SK-MEL-5 (cell line): ENCODE measurements at places on chromosomes 2 and 18.
A peak's percentile ranks its signal among the peaks of the same experiment; 100 is the strongest.

GRCh38 chr2:188789951-188790350 is 184.2 kb upstream of the COL3A1 start:
- DNase-seq, result no peak

DNA sequence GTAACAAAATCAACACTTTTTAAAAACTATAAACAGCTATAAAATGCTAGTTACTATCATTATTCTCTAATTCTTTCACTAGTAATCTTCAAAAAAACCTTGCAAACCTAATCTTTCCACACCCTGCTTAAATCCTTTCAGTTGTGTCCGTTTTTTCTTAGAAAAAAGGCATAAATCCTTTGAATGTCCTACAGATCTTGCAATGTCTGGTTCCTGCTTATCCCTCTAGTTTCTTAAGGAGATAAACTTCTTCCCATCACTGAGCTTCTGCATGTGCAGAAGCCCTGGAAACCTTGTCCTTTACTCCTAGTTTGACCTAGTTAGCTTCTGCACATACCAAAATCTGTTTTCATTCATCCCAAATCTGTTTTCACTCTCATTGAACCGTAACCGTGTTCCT is 1.3 kb upstream of the PNO1 start:
- no peak for DNase-seq

DNA sequence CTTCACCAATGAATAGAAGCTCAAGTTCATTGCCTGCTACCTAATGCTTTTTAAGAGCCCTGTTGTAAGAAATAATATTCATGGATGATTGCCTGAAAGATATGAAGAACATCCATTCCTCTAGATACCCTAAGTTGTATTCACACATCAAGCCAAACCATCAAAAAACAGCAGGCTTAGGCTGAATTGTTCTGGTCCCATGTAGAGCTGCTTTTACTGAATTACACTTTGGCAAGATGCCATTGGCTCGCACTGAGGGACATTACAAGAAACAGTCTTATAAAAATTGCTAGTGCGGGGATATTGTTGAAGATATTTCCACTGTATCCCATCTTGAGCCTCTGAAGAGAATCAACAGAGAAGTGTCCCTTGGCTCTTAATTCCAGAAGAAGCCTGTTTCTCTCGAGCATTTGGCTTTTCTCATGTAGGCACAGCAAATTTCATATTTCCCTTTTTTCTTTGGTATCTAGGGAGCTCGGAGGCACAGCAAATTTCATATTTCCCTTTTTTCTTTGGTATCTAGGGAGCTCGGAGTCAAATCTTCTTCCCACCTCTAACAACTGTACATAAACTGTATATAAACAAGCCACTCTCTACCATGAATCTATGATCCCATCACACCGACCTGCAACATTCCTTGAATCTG is 107.5 kb downstream of the COLEC12 start:
- DNase-seq, result no peak

DNA sequence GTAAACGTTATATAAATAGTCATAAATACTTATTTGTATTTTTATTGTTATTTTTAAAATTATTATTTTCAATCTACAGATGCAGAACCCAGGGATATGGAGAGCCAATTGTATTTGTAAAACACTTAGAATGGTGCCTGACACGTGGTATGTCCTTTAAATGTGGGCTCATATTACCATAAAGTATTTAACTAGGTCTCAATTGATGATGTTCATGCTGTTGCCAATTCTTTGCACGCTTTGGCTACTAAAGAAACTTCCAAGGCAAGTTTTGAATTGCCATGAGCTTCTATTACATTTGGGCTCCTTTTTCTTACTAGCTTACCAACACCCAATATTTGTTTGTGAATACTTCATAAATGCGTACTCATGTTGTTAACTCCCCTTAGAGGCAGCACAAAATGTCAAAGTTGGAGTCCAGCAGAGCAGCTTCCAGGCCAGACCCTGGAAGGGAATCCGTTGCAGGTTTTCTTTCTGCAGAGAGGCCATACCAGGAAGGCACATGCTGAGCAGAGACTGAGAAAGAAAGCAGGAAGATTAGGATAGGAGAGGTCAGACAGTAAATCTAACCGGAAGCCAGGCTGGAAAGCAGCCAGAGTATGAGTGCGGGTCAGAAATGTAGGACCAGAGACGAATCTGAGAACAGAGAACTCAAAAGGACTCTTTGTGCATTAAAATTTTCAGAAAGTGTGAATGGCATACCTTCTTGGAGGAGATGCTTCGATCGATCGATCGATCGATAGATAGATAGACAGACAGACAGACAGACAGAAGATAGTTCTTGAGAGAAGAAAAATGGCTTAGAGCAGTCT is 4.2 kb upstream of the NOSTRIN start:
- peak; percentile 4 for DNase-seq

- no peak for DNase-seq
These were observed 10.0 kb downstream of the RHOB start for GRCh38 chr2:20456636-20457426.

DNA sequence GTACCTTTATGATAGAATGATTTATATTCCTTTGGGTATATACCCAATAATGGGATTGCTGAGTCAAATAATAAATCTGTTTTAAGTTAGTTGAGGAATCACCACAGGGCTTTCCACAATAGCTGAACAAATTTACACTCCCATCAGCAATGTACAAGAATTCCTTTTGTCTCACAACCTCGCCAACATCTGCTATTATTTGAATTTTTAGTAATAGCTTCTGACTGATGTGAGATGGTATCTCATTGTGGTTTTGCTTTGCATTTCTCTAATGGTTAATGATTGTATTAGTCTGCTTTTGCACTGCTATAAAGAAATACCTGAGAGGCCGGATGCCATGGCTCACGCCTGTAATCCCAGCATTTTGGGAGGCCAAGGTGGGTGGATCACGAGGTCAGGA is 1387.6 kb upstream of the ACVR2A start:
- no peak for DNase-seq

DNA sequence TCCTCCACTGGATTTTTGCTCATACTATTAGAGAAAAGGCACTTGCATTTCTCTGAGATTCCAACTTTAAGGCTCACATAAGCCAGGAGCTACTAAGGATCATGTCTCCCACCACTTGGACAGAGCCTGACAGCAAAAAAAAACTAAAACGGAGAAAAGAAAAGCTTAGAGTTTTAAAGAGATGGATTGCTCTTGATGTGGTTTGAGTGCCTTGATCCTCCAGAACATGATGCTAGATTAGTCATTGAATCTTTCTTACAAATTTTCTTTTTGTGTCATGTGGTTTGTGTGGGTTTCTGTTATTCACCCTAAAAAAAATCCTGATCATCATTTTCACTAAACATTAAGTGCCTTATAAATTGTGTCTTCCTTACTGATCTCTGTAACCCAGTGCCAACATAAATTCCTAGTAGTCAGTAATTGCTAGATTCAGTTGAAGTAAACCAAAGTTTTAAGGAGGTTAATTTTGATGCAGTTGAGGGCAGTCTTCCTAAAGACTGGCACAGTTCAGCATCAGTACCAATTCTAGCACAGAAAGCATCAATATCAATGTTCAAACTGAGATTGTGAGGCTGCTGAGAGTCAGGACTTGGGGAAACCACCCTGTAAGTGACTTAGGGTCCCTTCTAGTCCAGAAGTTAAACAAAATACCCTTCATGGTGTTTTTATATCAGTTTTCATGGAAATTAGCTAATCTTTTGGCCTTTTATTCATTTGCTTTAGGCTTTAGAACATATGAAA is 206.3 kb downstream of the RAD51AP2 start:
- DNase-seq, result no peak

GRCh38 chr2:187877391-187877790 is 323.2 kb upstream of the TFPI start:
- DNase-seq, result no peak

- DNase-seq, result no peak
These were observed 11.1 kb upstream of the IMPA2 start for GRCh38 chr18:11969904-11970835.

DNA sequence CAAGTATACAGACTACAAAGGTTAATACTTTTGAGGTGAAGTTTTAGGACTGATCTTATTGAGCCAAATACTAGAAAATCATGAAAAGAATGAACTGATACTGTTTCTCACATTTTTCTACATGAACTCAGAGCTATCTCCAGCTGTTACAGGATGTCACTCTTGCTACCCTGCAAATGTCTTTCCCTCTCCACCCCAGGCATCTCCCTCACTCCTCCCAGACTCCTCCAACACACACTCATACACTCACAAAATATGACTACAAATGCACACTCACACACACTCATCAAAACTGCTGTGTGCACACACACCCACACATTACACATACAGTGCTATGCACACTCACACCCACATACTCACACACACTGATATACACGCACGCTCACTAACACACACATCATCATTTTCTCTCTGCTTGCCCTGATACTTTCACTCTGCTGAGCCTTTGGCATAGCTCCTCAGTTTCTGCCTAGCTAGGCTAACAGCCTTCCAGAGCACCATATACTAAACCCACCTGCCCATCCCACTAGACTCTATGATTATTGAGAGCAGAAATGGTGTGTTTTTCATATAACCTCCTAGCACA is 273.3 kb downstream of the CD226 start:
- DNase-seq, result no peak

- no peak for DNase-seq
These were observed 63.0 kb upstream of the STPG4 start for GRCh38 chr2:47218066-47218581.

DNA sequence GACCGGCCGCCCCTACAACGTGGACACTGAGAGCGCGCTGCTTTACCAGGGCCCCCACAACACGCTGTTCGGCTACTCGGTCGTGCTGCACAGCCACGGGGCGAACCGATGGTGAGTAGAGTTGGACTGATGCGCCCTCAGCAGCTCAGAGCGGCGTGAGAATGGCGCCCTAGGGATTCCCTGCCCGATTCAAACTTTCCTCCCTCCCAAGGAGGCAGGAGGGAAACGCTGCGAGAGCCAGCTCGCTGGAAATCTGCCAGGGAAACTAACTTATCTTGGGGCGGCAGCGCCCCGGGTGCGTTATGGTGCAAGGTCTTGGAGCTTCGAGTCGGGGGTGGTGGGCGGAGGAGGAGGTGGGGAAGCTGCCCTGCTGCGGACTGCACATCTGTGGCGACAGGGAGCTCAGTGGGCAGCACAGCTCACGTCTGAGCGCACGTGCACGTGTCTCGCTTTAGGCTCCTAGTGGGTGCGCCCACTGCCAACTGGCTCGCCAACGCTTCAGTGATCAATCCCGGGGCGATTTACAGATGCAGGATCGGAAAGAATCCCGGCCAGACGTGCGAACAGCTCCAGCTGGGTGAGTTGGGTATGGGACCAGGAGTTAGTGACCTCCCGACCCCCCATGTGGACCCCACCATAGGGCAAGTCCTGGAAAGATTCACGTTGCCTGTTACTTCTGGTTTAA is 697 bp downstream of the ITGA4 start:
- DNase-seq, result no peak

DNA sequence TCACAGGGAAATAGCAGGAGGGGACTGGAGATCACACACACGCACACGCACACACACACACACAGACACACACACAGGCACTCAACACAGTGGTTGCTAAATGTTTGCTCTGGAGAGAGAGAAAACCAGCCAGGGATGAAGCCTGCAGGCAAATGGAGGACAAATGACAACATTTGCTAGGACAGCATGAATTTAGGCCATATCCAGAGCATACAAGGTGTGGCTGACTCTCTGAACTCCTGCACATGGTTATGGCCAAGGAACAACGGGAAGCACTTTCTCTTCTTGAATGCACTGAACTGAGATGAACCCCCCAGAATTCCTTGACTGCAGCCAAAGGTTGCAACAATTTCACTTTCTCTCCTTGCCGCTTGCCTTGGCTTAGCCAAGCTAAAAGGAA is 230.0 kb upstream of the RASGRP3 start:
- DNase-seq, result no peak

DNA sequence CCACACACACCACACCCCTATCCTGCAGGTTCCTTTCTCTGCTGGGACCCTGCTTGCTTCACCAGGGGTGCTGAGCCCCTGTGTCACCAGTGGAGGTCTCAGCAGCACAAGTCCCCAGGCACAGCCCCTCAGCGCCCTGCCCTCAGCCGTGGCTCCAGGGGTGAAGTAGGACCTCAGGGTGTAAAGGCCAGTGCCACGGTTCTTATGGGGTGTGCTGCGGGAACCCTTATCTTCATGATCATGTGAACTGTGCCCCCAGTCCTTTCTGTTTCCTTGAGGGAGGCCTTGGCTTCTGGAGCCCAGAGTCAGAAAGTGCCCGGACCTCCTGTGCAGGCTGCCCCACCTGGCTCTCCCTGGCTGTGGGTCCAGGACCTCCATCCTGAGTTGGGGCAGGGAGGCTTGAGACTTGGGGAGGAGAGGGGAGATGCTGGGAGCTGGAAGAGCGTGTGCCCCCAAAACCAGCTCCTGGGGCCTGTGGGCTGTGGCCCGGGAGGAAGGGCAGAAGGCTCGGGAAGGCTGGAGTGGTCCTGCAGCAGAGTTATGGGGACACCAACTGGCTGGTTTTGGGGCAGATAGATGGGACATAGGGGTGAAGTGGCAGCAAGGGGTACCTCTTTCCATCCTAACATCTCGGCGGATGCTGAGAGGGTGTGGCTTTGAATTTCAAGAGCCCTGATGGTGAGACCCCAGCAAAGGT is 20.2 kb upstream of the KLF11 start:
- DNase-seq, result no peak

DNA sequence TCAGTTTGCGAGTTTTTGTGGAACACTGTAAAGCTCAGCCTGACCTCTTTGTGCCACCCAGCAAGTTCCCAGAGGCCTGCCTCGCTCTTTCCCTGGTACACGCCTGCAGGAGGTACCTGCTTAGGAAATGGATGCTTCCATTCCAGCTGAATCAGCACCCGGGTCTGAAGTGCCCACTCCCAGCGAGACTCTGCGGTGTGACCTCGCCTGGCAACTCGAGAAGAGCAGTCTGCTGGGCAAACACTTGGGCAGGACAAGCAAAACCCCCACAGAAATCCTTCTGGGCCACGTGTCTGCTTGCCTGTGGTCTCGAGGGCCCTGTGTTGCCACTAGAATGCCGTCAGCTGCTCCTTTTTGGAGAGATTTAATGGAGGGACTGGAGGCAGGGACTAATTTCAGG is 127.6 kb downstream of the MAPK4 start:
- no peak for DNase-seq

- no peak for DNase-seq
These were observed 59.3 kb upstream of the MYCN start for GRCh38 chr2:15881120-15881433.

DNA sequence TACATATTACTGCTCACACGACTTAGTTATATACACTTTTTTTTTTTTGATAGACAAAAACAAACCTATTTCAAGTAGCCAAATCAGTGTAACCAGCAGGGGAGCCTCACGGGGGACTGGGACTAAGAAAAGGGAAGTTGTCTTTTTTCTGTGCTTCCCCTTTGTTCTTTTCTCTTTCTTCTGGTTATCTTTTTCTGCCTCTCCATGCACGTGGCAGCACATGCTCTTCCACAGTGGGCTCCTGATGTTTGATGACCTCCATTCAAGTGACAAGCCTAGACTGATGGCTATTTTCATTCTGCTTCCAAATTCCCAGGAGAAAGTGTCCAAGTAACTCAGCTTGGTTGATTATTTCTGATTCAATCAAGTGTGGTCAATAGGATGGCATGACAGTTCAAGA is 98.2 kb upstream of the STK39 start:
- no peak for DNase-seq

GRCh38 chr2:15472133-15472532 is 89.0 kb downstream of the NBAS start:
- no peak for DNase-seq

GRCh38 chr2:128380961-128381938 is 62.6 kb upstream of the HS6ST1 start:
- DNase-seq, result no peak
